ENCODE measurements at places on chromosomes 5 and 9.

DNA sequence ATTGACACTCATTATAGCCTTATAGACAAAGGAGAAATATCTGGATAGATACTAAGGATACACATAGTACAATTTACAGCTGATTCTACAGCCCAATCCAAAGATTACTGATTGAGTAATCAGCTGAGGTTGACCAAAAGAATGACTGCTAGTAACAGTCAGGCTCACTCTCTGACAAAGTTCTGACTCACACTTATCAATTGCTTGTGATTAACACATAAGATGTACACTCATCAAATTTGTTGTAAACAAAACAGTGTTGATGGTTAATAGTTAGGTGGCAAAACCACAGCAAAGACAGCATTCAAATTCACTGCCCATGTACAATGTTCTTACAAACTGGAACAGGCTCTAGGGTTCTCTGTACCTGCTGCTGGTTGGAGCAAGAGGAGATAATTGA lies 422.7 kb downstream of the TLE1 start:
- DNase-seq, result no peak

GRCh38 chr5:124044613-124045012 lies 532.6 kb downstream of the CSNK1G3 start:
- DNase-seq, result no peak

GRCh38 chr9:23621188-23621587 lies 204.9 kb downstream of the ELAVL2 start:
- no peak for DNase-seq

- no peak for DNase-seq
Measured at GRCh38 chr5:143055596-143056338, 285.6 kb downstream of the ARHGAP26 start.

- no peak for DNase-seq
Measured at GRCh38 chr5:64973215-64973614, 204.5 kb downstream of the CWC27 start.

DNA sequence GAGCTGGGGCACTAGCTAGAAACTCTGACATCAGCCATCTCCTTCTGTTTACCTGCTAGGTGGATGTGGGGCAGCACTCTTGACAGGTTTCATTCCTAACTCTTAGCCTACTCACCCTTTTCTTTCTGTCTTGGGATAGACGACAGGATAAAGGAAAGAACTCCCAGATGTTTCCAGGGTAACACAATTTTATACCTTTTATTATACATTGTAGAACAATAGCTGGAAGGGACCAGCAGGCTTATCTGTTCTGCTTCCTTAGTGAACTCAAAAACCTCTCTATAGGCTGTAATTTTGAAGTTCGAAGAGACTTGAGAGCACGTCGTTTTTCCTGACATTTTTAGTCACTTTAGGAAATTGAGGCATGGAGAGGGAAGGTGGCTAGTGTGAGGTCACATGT lies 13.2 kb downstream of the SPTAN1 start:
- no peak for DNase-seq

GRCh38 chr9:98365227-98365669 lies 109.8 kb upstream of the TBC1D2 start:
- no peak for DNase-seq

GRCh38 chr5:6827526-6828219 lies 114.4 kb downstream of the TENT4A start:
- DNase-seq, result peak; percentile 27

GRCh38 chr5:61386045-61386800 lies 54.2 kb downstream of the ZSWIM6 start:
- DNase-seq, result no peak

DNA sequence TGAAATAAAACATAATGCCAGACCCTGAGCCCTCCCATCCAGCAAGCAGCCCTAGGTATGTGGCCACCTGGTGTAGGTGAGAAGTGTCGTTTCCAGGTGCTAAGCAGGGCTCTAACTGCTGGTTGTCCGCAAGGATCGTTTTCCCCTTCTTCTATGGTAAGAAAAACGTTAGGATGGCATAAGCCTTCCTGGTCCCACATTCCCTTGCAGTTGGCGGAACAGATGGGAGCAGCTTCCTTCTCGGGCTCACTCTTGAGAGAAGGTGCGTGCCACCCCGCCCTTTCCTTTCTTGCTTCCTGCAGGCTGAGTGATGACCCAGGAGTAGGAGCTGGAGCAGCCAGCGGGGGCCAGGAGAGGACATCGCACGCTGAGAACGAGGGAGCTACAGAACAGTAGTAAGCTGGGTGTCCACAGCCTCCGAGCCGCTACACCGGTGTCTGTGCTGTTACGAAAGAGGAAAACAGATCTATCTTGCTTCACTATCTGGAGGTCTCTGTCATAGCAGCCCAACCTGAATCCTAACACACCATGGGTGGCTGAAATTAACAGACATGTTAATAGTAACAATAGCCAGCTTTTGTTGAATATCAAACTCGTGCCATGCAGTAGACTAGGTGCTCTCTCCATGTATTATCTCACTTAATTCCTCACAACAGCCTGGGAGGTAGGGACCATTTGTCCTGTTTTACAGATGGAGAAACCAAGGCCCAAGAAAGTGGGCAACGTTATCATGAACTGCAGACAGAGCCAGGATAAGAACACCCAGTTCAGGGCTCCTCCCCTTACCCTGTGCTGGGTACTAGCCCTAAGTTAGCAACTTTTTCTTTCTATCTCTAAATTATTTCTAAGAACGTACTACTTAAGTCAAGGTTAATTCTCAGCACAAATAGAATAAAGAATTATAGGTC lies 139.8 kb downstream of the COL23A1 start:
- DNase-seq, result no peak

GRCh38 chr9:86406366-86406765 lies 52.2 kb upstream of the TUT7 start:
- no peak for DNase-seq

DNA sequence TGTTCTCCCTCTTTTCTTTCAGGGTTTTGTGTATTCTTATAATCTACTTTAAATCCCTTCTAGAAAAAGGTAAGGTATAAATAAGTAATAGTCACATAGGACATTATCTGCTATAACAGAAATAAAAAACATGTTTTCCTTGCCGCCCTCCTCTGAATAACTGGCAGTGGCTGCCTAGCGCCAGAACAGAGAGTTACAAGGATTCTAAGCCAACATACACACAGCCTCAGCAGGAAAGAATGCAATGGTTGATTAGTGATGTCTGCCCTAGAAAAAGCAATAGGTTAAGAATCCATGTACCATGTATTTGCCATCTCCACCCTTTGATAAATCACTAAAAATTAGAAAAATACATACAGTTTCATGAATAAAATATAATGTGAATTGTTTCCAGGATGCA lies 4.9 kb downstream of the MED27 start:
- DNase-seq, result no peak

DNA sequence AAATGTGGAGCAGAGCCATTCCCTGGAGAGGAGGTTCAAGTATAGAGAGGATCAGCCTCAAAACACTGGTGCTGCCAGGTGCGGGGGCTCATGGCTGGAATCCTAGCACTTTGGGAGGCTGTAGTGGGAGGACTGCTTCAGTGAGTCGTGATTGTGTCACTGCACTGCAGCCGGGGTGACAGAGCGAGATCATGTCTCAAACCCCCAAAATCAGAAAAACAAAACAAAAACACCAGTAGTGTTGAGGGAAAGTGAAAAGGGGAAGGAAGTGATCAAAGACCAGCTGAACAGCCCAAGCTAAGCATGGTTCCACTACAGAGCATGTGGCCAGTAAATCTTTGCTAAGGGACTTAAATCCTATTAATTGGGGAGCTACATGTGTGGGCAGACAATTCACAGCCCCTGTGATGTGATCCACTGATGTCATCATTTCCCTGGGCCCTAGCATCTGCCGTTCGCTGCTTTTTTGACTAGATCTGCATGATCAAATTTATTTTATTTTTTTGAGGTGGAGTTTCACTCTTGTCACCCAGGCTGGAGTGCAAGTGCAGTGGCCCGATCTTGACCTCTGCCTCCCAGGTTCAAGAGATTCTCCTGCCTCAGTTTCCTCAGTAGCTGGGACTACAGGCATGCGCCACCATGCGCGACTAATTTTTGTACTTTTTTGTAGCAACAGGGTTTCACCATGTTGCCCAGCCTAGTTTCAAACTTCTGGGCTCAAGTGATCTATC lies 2.7 kb upstream of the PCBD2 start:
- DNase-seq, result no peak

- DNase-seq, result no peak
Measured at GRCh38 chr5:55141945-55142690, 17.9 kb upstream of the GPX8 start.

DNA sequence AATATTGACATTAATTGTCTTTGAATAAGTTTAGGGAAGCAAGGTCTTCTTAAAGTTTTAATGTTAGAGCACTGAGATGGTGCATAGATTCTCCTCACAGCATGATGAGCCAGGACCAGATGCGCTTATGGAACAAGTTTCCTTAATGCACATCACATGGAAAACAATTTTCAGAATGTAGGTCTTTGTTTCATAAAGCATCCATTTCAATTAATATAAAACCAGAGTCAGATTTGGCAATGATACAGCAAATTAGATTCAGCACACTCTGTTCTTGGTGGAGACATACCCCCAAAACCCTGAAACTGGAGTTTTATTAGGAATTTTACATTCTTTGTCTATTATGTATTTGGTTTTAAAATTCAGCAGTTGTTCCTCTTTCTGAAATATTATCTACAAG lies 402.1 kb upstream of the SEMA6A start:
- no peak for DNase-seq

DNA sequence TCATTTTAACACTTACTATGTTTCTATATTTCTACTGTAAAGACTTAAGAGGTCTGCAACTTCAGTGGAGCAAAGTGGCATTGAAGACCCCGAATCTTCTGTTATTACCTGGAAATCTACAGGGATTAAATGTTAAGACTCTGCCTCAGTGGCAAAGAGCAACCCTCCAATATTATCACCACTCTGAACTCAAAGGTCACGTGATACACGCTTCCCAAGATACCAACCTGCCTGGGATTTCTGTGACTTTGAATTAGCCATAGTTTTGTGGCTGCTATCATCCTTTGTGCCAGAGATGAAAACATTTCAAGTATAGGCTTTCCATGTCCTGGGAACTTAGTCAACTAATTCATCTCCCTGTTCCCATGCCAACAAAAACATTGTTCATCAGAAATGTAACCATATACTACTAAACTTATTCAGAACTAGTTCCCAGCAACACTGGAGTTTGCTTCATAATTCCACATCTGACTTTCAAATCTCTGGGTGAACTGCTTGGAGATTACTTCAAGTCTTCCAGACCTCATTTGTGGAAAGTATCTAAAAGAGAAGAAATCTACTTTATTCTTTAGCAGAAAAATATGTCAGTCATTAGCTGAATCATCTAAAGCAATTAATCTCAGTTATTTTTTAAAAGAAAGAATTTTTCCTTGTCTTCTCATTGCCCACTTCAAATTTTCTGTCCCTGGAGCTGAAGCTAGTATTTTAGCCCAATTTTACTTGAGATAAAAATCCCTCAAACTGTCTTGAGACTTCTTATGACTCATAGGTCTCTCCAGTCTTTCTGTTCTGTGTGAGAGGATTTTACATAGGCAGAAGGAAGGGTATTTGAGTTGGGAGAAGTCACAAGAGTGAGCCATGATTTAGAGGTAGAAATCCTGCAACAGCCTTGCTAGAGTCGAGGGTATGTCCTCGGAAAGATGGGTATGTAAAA lies 83.0 kb downstream of the ZNF462 start:
- no peak for DNase-seq

GRCh38 chr5:89988129-89988810 lies 421.3 kb downstream of the CETN3 start:
- DNase-seq, result no peak

DNA sequence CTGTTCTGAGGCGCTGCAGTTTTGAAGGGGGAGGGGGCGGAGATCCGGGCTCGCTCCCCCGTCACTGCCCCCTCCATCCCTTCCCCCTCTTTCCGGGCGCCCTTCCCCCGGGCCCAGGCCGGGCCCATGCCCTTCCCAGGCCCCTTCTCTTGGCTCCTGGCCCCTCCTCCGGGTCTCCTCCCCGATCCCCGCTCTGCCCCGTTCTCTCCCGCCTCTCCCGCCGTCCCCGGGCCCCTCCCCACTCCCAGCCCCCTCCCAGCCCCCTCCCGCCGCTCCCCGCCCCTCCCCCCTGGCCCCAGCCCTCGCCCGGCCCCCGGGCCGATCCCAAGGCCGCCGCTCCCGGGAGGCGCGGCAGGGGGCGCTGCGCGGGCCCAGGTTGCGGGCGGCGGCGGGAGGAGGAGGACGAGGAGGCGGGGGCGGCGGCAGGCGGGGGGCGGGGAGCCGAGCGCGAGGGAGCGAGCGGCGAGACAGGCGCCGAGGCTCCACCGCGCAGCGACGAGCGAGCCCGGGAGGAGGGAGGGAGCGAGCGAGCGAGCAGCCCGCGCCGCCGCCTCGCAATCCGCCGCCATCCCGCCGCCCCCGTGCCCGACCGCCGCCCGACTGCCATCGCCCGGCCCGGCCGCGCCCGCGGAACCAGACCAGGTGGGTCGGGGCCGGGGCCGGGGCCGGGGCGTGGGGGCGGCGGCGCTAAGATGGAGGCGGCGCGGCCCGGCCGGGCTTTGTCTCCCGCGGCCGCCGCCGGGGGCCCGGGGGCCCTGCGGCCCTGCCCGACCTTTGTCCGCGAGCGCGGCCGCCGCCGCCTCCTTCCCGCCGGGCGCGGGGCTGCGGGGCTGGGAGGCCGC lies at the start of gene PRRC2B:
Gene PRRC2B, plus strand, starts transcription at position 465 of the 842 bp plus-strand sequence. CDS start 36,059 bp downstream, outside the sequence.
- peak; percentile 94 for DNase-seq

GRCh38 chr9:84978661-84979060 lies 309.1 kb downstream of the NTRK2 start:
- DNase-seq, result no peak
